Right renal pelvis (tissue), 4 donors: ENCODE measurements at places on chromosomes 2 and 18. TPM values are rescaled to one million over a fixed set of nuclear protein-coding genes. Genes with fewer than 3 reads are reported as not detected.

Gene PTPRM
- polyA plus RNA-seq, result 98.9 TPM

Gene SKOR2
- polyA plus RNA-seq, result not detected

Gene CNTNAP5
- 0.19 TPM for polyA plus RNA-seq

Gene ALLC
- 0.23 TPM for polyA plus RNA-seq

Gene FBXO36
- polyA plus RNA-seq, result 5.6 TPM

Gene ZSWIM2
- polyA plus RNA-seq, result not detected

Gene DOK6
- 18.9 TPM for polyA plus RNA-seq

Gene RRM2
- polyA plus RNA-seq, result 59.7 TPM

Gene VIT
- polyA plus RNA-seq, result not detected

Gene IL37
- not detected for polyA plus RNA-seq

Gene LOXHD1
- 0.37 TPM for polyA plus RNA-seq

Gene ACVR1C
- 0.14 TPM for polyA plus RNA-seq

Gene SERPINB12
- not detected for polyA plus RNA-seq
